ENCODE measurements at places on chromosomes 7 and 10.

DNA sequence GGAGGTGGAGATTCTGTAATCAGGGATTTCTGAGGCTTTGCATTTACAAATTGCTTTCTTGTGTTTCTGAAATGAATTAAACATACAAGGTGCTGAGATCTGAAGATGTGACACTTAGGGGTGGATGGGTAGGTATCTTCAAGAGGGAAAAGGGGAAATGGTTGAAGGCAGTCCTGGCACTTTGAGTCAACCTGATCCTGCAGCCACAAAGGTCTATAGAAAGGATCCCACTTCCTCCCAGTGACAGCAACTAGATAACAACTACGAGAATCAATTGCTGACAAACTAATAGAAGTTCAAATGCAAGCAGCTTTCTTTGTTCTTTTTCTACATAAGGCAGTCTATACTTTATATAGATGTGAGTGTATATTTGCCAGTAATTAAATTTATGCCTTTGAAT is 553.3 kb downstream of the MDFIC start:
- H3K4me3 ChIP-seq = no peak overlapping the region
- no peak for DNase-seq
- no peaks in the 10 kb centered on the region for H3K4me1 ChIP-seq
- H3K27ac ChIP-seq = no peak overlapping the region
- H3K27me3 ChIP-seq = peaks cover 11% of the 10 kb centered on the region
- no peaks in the 10 kb centered on the region for H3K36me3 ChIP-seq

GRCh38 chr7:83640240-83640639 is 8.7 kb downstream of the SEMA3E start:
- H3K4me1 ChIP-seq = no peaks in the 10 kb centered on the region
- H3K36me3 ChIP-seq = no peaks in the 10 kb centered on the region
- no peak overlapping the region for H3K4me3 ChIP-seq
- no peaks in the 10 kb centered on the region for H3K27me3 ChIP-seq

DNA sequence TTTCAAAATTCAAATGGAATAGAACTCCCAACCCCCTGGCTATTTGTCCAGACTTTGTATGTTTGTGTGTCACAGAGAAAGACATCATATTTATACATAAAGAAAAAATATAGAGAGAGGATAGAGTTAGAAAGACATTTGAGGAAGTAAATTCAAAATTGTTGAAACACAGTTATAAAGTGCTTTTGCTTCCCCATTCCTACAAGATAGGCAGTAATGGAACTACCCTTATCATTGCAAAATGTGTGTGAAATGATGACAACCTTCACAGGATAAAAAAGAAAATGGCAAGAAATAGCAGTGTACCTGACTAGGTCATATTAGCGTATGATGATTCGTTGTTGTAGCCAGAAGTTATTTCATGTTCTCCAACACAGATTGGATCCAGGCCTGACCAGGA is 63.1 kb downstream of the FZD1 start:
- no peak overlapping the region for H3K4me3 ChIP-seq
- H3K4me1 ChIP-seq = no peaks in the 10 kb centered on the region
- no peak overlapping the region for H3K27ac ChIP-seq
- no peaks in the 10 kb centered on the region for H3K27me3 ChIP-seq

- no peak overlapping the region for H3K27ac ChIP-seq
- DNase-seq = no peak
- H3K27me3 ChIP-seq = peaks cover 2% of the 10 kb centered on the region
- peaks cover 8% of the 10 kb centered on the region for H3K4me1 ChIP-seq
- no peaks in the 10 kb centered on the region for H3K36me3 ChIP-seq
Observed at GRCh38 chr10:132989476-132990415, 47.4 kb upstream of the CFAP46 start.

DNA sequence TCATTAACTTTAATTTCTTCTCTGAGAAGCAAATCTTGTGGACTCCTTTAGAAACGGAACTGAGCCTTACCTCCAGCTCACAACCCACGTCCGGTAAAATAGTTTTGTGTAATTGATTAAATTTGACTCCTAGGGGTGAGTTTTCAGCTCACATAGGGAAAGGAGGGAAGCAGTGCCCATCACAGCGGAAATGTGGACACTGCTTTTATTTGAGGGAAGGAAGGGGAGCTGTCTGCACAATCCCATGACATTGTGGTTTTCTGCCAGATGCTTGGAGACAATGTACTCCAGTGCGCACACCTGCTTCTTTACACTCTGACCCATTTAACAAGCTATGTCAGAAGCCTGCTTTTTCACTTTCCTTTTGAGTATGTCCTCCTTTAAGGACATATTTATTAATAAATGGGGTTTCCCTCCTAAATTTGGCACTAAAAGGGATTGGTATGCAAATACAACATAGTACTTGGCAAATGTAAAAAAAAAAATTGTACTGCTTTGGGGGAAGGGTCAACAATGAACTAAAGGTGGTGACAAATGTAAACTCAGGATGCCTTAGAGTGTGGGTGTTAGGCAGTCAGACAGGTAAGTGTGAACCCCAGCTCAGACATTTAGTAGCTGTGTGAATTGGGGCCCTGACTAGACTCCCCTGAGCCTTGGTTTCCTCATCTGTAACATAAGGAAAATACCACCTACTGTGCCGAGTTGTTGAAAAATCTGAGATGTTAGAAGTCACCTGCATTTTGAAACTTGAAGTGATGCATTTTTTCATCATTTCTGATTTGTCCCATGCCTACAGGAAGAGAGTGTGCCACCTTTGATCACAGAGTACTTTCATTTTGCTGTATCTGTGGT is 90.2 kb upstream of the KLF6 start:
- H3K4me3 ChIP-seq = no peak overlapping the region
- no peaks in the 10 kb centered on the region for H3K27me3 ChIP-seq
- no peaks in the 10 kb centered on the region for H3K36me3 ChIP-seq
- H3K27ac ChIP-seq = no peak overlapping the region

DNA sequence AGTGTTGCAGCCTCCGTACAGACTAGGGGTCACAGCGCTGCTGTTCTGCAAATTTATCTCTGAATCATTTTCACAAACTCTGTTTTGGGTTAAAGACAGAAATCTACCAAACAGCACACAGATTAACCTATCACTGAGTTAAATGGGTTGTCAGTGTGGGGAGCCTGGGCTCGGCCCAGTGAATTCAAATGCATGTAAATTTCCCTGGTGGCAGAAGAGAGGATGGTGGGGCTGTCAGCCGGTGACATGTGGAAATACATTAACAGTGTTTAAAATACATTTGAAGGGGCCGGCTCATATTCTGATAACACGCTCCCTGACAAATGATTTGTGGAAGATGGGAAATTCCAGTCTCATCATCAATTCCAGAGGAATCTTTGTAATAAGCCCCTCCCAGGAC is 309.6 kb upstream of the MKI67 start:
- no peak overlapping the region for H3K4me3 ChIP-seq
- H3K27ac ChIP-seq = no peak overlapping the region
- H3K27me3 ChIP-seq = peaks cover 5% of the 10 kb centered on the region
- H3K36me3 ChIP-seq = no peaks in the 10 kb centered on the region

DNA sequence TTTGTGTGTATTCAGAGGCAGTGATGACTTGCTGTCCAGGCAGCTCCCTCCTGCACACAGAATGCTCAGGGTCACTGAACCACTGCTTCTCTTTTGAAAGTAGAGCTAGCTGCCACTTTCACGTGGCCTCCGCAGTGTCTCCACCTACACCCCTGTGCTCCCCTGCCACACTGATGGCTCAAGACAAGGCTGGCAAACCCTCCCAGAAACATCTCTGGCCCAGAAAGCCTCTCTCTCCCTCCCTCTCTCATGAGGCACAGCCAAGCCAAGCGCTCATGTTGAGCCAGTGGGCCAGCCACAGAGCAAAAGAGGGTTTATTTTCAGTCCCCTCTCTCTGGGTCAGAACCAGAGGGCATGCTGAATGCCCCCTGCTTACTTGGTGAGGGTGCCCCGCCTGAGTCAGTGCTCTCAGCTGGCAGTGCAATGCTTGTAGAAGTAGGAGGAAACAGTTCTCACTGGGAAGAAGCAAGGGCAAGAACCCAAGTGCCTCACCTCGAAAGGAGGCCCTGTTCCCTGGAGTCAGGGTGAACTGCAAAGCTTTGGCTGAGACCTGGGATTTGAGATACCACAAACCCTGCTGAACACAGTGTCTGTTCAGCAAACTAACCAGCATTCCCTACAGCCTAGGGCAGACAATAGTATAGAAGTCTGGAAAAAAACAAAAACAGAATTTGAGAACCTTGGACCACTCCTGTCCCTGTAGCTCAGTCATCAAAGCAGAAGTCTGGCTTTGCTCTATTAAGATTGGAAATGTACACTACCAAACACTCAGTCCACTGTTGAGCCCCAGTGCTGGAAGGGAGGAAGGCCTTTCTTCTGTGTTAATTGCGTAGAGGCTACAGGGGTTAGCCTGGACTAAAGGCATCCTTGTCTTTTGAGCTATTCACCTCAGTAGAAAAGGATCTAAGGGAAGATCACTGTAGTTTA is 15.8 kb downstream of the SCD start:
- no peak overlapping the region for H3K4me3 ChIP-seq
- H3K36me3 ChIP-seq = no peaks in the 10 kb centered on the region
- H3K27ac ChIP-seq = peak overlapping the region; percentile 69

GRCh38 chr10:109898666-109899355 is 24.5 kb downstream of the XPNPEP1 start:
- peak overlapping the region; percentile 15 for H3K27ac ChIP-seq
- no peaks in the 10 kb centered on the region for H3K36me3 ChIP-seq
- no peaks in the 10 kb centered on the region for H3K27me3 ChIP-seq
- H3K4me3 ChIP-seq = no peak overlapping the region
- DNase-seq = no peak

DNA sequence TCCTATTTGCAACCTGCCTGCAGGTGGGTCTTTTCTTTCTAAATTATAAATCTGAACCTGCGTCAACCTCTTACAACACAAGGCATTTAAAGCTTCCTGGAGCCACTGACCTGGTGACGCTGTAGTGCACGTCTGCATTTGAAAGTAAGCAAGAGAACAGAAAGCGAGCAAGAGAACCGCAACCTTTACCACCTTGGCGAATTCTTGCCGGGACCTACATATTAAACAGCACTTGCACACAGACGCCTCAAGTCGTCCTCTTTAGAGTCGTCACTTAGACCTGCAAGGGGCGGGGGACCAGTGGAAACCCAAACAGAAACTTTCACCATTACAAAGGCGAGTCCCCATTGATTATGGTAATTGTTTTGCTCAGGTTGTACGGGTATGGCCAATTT is 9.5 kb downstream of the GLI3 start:
- H3K4me3 ChIP-seq = peak overlapping the region; percentile 31
- peaks cover 27% of the 10 kb centered on the region for H3K27me3 ChIP-seq
- peak overlapping the region; percentile 38 for H3K27ac ChIP-seq
- peaks cover 30% of the 10 kb centered on the region for H3K4me1 ChIP-seq
- no peak for DNase-seq

DNA sequence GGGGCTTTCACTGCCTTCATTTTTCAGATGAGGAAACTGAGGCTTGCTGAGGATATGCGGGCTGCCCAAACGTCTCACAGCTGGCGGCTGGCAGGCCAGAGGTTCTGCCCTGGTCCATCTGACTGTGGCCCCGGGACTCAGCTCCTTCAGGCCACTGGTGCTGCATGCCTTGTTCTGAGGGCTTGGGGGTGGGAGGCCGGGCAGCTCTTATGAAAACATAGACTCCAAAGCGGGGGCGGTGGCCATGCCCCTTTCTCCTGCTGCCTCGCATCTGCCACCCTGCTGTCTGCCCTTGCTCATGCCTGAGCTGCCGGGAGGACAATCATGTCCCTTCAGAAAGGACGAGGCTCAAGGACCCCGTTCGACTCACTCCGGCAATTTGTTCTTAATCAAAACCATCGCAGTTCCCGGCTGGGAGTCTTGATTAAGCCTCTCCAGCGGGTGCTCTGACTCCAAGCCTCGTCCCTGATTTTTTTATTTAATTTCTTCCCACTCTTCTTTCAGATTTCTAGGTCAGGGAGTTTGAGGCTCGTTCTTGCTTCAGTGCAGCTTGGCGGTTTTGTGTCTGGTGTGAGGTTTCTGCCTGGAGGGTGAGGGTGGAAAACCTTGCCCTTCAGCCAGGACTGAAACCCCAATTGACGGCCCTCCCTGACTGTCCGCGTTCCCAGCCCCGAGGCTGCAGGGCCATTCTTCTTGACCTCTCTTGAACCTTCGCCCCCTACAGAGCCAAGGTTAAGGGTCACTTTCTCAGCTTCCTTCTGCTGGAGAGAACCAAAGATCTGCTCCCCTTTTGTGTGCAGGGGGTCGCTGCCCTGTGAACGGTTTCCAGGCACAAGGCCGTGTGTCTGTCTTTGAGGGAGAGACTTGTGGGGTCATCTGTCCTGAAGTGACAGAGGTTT is 120.8 kb downstream of the DNAJB6 start:
- no peaks in the 10 kb centered on the region for H3K36me3 ChIP-seq
- DNase-seq = no peak
- H3K27ac ChIP-seq = no peak overlapping the region

DNA sequence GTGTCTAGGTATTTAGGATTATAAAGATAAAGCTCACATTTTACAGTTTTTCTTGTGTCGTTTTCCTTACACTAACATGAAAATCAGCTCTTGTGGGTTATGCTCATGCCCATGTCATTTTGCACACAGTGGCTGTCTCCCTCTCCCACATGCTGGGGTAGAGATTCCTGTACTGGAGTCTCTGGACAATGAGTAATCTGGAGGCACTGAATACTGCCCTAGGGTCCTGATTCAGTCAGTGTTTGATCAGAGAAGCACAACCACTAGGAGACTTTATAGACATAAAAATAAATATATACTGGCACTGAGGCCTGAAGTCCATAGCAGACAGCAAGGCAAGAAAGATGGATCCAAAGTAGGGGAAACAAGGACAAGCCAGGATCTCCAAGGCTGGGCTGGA is 1008.8 kb downstream of the KCNMA1 start:
- H3K27me3 ChIP-seq = no peaks in the 10 kb centered on the region
- DNase-seq = no peak
- no peak overlapping the region for H3K4me3 ChIP-seq
- peaks cover 15% of the 10 kb centered on the region for H3K4me1 ChIP-seq

DNA sequence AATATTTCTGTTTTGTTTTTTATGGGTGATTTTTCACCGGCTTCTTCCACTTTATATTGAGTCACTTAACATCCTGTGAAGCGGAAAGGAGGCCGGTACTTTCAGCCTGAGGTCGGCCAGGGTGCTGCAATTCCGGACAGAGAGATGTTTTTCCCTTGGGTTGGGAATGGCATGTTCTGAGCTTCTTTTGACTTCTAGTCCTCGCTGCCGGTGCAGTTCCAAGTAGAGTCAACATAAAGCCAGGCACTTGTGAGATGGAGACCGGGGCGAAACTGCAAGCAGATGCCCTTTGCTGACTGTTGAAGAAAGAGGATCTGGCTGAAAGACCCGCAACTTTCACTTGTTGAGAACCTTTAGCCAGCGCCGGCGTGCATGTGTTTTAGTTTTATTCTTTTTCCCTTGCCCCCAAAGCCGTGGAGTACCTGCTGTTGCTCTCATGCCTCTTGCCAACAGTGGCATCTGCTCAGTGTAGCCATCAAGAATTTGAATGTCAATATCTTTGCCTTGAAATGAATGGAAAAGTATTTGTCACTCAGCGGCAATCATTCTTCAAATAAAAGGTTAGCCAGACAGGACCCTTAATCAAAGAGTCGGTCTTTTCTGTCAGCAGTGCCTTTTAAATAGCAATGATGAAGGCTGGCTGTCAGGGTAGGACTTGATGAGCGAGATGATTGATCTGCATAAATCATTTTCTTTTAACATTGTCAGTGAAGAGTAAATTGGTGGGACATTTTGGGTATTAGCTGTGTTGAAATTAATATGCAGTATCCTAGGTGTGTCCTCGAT is 351.2 kb downstream of the LRMDA start:
- H3K27ac ChIP-seq = no peak overlapping the region
- no peak for DNase-seq
- H3K4me1 ChIP-seq = no peaks in the 10 kb centered on the region
- H3K4me3 ChIP-seq = no peak overlapping the region

GRCh38 chr10:13921941-13922340 is 335.2 kb downstream of the PRPF18 start:
- no peak for DNase-seq
- H3K36me3 ChIP-seq = no peaks in the 10 kb centered on the region
- no peak overlapping the region for H3K27ac ChIP-seq
- H3K4me3 ChIP-seq = no peak overlapping the region
